T follicular helper cell (primary cell): ENCODE measurements at places on chromosomes 7 and 10.

GRCh38 chr10:58735087-58735486 is 222.4 kb downstream of the BICC1 start:
- DNase-seq = no peak

DNA sequence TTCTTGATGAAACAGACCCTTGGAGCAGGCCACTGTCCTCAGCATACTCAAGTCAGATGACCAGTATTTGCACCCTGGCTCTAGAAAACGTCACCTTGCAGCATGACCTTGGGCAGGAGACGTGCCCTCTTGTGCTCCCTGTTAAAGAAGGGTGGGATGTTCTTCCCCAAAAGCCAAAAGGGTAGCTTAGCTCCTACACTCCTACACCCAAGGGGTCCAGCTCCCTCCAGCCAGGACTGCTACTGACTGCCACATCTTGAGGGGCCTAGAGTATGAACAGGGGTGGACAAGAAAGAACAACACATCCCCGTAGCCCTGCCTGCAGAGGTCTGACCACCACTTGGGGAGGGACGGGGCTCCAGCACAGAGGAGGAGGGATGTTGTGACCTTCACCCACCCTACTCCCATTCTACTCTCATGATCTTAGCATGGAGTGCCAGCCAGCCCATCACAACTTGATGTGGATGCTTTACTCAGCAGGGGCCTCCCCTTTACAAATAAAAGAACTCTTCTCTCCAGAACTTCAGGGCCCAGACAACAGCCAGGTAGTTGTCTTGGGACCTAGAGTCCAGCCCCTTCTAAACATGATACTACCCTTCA is 165.3 kb upstream of the ZMIZ1 start:
- no peak for DNase-seq

GRCh38 chr10:5196702-5197113 is at the start of gene AKR1C4:
TSS of gene AKR1C4 (plus strand) at chr10:5196837. CDS start at chr10:5196868, 31 bp downstream.
- no peak for DNase-seq

GRCh38 chr10:72550239-72550638 is 75.6 kb downstream of the MICU1 start:
- DNase-seq = no peak

DNA sequence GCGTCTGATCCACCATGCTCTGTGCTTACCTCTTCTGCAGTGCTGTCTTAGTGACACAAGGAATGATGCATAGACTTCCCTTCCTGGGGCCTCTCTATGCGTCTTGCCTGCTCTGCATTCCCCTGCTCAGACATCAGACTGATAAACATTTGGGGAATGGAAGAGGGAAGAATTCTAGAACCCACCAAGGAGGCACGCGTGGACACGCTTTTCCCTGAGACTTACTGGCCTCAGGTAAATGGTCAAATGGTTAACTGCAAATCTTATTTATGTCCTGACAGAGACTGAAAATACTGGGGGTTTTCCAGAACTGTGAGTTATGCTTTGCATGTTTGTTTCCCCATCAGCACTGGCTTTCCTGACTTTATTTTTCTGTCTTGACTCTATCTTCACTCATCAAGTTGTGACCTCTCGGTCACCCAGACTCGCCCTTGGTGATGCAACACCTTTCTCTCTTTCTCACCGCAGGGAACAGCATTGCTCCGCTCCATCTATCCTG is 285.9 kb upstream of the FZD8 start:
- DNase-seq = no peak

- no peak for DNase-seq
Observed at GRCh38 chr7:34070511-34071323, 165.4 kb downstream of the BMPER start.

GRCh38 chr7:35839860-35840854 is 39.3 kb downstream of the SEPTIN7 start:
- no peak for DNase-seq

GRCh38 chr10:69957886-69958555 is 94.6 kb upstream of the MACROH2A2 start:
- DNase-seq = no peak

DNA sequence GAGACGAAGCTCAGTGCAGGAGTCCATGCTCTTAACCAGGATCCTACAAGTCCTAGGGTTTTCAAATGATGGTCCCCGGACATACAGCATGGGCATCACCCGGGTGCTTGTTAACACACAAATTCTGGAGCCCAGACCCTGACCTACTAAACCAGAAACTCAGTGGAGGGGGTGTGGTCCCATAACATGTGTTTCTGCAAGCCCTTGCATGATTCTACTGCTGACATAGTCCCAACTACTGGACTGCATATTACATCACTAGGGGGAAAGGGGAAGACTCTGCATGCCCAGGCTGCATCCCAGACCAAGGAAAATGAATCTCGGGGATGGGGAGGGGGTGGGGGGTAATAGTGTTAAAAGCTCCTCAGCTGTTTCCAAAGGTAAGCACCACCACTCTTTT is 40.3 kb downstream of the GRB10 start:
- no peak for DNase-seq

- DNase-seq = no peak
Observed at GRCh38 chr7:137956183-137956582, 45.7 kb downstream of the CREB3L2 start.
